Astrocyte of the cerebellum (primary cell): ENCODE measurements at places on chromosomes 13 and 19.

DNA sequence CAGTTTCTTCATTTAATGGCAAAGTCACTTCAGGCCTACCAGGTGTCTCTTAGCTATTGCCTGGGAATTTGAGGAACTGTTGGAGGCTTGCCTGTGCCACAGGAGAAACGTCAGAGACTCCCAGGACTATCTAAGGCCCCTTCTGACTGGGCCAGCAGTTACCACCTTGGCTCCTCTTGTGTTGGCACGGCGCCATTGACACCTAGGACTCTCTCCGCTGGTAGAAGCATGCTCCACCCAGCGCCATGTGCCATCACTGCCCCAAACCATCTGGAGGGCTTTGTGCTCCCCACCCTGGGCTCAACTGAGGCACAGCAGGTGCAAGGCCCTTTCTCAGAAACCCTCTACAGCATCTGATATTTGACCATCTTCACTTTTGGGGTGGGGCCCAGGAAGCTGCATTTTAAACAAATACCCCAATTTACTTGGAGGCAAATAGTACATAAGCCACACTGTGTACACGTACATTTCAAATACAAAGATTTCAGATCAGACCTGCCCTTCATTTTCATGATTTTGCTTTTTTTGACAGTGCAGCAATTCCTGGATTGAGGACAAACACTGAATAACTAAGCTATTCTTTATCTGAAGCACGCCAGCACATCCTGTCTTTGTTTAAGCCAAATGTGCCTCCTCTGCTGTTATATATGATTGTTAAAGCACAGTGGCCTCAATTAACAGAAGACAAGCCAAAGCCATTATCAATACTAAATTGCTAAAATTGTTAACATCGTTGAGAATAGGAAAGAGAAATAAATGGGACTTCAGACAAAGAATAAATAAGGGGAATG is 59.9 kb upstream of the TPP2 start:
- DNase-seq, result no peak

- DNase-seq, result no peak
Observed at GRCh38 chr19:51219307-51219706, 5.6 kb upstream of the CD33 start.

DNA sequence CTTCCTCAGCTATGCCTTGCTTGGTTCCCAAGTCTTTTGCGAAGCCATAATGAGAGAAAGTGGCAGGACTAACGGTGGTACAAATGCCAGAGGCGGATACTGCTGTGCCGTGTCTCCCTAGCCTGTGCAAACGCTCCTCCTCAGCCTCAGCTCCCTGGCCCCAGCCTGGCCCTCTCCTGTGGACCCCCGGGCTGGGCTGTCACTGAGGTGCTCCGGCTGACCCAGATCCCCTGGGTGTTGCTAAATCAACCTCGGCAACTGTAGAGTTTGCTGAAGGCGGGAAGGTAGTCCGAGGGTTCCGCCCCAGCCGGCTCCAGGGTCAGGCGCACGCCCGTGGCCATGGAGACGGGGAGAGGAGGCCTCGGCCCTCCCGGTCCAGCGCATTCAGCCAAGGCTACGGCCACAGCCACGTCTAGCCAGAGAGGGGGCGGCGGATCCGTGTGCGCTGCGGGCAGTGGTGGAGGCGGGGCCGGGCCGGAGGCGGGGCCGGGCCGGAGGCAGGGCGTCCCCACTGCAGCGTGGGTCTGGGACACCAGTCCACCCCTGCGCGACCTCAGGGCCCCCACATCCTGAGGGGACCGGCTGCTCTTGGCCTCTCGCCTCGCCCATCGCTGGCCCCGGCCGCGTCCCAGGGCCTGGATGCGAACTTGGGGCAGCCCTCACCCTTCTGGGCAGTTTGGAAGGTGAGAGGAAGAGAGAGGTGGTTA is 16.4 kb upstream of the ZNF492 start:
- DNase-seq, result no peak

- DNase-seq, result no peak
Observed at GRCh38 chr13:24338721-24339120, 29.3 kb downstream of the C1QTNF9 start.

GRCh38 chr13:41428155-41428554 is 29.2 kb upstream of the RGCC start:
- no peak for DNase-seq

DNA sequence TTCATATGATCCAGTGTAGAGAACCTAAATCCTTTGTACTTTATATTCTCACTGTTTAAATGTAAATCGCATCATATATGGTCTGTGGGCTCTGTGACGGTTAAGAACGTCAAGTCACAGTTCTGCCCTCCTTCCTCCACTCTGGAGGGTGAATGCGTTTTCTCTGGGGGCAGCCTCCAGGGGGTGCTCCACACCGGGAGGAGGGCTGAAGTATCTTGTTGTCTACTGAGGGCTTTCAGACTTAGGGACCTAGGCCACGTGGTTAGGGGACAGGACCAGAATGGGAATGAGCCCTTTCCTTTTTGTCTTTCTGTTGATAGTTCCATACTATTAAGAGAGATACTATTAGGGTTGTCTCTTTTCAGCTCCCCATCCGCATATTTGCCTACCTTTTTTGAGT is 504.9 kb downstream of the FGF9 start:
- no peak for DNase-seq

DNA sequence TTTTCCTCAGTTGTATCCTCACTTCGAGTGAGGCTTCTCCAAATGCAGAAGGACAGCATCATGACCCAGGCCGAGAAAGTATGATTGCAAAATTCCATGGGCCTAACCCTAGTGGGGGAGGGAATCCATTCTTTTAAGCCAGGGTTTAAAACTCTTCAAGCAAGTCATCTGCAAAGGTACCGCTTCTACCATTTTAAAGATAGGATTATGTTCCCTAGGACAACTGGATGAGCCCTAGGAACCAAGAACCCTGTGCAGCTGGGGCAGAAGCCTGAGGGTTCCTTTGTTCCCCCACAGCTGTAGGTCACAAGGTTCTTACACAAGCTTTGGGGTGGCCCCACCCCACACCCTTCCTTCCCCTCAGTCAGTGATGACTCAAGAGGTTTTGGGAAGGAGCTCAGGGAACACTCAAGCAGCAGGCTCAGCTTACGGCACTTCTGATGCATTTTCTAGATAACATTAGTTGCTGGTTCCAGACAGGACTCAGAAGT is 13.5 kb downstream of the ARL11 start:
- no peak for DNase-seq

DNA sequence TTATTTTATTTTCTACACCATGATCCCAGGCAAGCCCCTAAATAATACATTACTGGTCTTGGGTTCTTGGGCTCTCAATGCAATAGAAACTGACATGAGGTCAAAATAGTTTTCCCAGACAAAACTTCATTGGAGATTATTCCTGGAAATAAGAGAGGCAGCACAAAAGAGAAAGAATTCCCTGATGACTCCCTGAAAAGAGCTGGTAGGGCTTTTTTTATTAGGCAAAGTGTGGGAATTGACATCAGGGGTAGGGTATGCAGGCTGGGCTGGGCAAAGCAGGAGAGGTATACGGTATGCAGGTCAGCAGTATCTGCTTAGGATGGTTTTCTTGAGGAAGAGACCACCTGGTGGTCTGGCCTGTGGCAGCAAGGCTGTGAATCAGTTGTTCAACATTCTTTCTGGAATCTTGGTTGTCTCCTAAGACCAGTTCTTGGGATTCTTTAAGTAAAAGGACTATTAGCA is 9.3 kb upstream of the IGFL3 start:
- no peak for DNase-seq

DNA sequence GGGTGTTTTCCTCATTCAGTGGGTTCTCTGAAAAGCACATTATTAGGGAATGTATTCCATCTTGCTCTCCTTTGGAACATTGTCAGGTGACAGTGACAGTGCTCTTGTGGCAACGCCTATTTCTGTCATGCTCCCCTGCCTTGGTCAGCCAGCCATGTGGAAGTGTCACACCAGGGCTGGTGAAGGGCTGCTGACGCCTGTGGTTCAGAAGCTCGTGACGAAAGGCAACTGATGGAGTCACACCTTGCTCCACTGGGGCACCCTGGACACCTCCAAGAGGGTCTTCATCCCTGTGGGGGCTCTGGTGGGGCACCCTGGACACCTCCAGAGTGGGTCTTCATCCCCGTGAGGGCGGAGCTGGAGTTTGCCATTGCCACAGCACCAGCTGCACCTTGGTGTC is 68.9 kb upstream of the GPR183 start:
- DNase-seq, result no peak

GRCh38 chr13:85970727-85971126 is 171.5 kb upstream of the SLITRK6 start:
- DNase-seq, result no peak

DNA sequence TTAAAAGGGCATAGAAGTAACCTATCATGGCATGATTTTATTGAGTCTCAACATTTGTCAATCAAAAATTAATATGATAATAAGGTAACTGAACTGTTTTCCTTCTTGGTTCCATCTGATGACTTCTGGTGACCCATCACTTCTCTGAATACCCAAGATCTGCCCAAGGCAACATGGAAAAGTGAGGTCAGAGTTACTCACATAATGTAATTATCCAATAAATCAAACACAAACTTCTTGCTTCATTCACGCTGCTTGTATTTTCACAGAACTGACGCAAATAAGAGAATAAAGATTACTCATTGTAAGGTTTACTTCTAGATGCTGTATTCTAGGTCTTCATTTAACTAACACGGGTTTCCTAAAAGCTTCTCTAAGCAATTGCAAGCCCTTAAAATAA is 361.6 kb downstream of the RBM26 start:
- no peak for DNase-seq

DNA sequence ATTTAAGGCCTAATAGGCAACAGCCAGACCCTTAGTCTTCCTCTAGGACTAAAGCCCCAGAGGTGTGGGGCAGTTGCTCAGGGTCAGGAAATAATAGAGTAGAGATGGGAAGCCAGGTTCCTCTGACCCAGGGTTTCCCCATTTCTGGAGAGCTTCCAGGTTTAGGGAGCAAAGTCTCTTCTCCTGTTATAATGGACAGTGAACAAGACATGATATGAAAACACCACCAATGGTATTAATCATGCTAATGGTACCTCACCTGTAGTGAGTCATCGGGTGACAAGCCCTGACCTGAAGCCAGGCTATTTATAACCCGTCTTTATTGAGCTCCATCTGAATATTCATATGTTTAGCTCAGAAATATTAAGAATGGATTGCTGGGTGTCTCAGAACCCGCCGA is 24.6 kb downstream of the BICRA start:
- no peak for DNase-seq

GRCh38 chr13:98280176-98280510 is 103.1 kb upstream of the RNF113B start:
- DNase-seq, result no peak

GRCh38 chr13:41312176-41312500 is 1.1 kb downstream of the NAA16 start:
- DNase-seq, result no peak

GRCh38 chr13:50544211-50544610 is 299.3 kb downstream of the DLEU7 start:
- DNase-seq, result no peak

DNA sequence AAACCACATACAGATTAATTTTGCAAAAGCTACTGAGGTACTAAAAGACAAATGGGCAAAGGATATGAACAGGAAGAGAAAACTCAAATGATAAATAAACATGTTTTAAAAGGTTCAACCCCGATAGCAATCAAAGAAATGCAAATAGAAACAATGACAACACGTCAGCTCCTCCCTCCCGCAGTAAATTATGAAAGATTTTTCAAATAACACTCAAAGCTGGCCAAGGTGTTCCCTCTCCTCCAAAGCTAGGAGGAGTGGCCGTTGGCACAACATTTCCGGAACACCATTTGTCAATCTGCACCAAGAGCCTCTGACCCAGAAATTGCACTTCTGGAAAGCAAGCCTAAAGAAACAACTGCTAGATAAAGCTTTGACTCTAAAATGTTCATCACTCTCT is 28.3 kb downstream of the INSR start:
- no peak for DNase-seq
